SK-N-SH (cell line): ENCODE measurements at places on chromosomes 2 and 18. TPM values are rescaled to one million over a fixed set of nuclear protein-coding genes. Genes with fewer than 3 reads are reported as not detected.

GRCh38 chr2:72149556-72150156 lies 2.0 kb upstream of the CYP26B1 start:
- no peak overlapping the region for H3K27ac ChIP-seq
- peaks cover 32% of the 10 kb centered on the region; the same call in 1 of the 2 replicates for H3K4me1 ChIP-seq
- H3K36me3 ChIP-seq: no peaks in the 10 kb centered on the region
- H3K27me3 ChIP-seq: peaks cover 45% of the 10 kb centered on the region
- peak overlapping the region; percentile 47 for H3K4me3 ChIP-seq

DNA sequence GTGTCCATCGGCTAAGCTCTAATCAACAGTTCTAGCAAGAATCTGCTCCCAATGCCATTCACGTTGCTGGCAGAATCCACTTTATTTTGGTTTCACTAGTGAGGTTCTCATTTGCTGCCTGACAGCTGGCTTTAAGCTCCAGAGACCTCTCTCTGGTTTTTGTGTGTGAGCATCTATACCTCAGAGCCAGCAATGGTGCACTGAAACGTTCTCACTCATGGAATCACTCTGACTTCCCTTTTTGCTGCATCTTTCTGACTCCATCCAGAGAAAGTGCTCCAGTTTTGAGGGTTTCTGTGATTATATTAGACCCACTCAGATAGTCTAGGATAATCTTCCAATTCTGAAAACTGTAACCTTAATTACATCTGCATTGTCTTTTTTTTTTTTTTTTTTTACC lies 596.6 kb downstream of the RNF144A start:
- no peak overlapping the region for H3K4me3 ChIP-seq
- no peaks in the 10 kb centered on the region for H3K27me3 ChIP-seq
- H3K4me1 ChIP-seq: peaks cover 9% of the 10 kb centered on the region
- DNase-seq: no peak

DNA sequence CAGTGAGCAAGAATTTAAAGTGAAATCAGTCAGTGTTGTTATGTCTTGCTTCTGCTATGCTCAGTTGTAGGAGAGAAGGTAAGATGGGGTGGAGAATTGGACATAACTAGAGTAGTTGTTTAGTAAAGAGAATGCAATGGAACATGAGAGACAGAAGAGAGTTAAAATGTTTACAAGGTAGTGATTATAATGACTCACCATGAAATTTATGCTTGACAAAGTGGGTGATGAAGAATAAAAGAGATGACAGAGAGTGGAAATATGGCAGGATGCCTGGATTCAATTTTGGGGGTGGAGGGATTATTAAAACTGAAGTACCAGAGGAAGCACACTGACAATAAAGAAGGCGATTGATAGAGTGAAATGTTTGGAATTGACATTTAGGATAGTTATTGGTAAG lies 10.6 kb downstream of the SCG2 start:
- H3K27me3 ChIP-seq: no peaks in the 10 kb centered on the region
- H3K4me3 ChIP-seq: no peak overlapping the region
- peaks cover 8% of the 10 kb centered on the region for H3K4me1 ChIP-seq
- peaks cover 10% of the 10 kb centered on the region for H3K36me3 ChIP-seq
- no peak for DNase-seq

DNA sequence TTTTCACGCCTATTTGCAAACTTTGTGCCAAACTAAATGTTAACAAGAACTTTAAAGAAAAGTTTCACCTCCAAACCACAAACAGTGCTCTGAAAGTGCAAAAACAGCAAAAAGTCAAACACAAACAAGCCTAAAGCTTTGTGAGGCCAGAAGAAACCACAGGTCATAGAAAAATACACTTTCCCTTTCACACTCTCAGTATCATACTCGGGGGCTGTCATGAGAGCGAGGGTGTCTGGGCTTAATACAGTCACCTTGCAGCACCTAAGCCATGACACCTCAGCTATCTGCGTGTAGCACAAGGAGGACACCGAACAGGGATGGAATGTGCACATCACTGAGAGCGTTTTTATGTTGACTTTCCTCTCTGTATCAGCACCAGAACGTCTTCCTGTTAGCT lies 26.6 kb upstream of the SEH1L start:
- H3K27me3 ChIP-seq: no peaks in the 10 kb centered on the region
- no peaks in the 10 kb centered on the region for H3K36me3 ChIP-seq
- H3K4me3 ChIP-seq: no peak overlapping the region
- no peak for DNase-seq
- no peak overlapping the region for H3K27ac ChIP-seq

DNA sequence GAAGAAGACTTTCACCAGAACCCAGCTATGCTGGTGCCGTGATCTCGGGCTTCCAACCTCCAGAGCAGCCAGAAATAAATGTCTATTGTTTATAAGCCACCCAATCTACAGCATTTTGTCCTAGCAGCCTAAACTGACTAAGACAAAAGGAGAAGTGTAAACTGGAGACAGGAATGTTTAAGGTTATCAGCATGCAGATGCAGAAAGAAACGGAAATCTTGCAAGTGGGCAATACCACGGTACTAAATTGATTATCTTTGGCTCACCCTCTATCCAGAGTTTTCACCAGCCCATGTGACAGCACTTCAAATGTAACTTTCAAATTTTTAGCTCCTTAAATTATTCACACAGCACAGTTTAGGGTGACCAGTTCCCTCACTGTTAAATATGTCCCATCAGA lies 5.7 kb upstream of the CAPN14 start:
- H3K36me3 ChIP-seq: no peaks in the 10 kb centered on the region
- no peaks in the 10 kb centered on the region for H3K4me1 ChIP-seq

The GALNT3 gene
- 0.05 and 0.26 TPM in 2 replicates for polyA plus RNA-seq
